ENCODE measurements at places on chromosomes 1 and 21.

GRCh38 chr1:7199077-7199779, 414.0 kb downstream of the CAMTA1 start:
- DNase-seq: peak; percentile 14

GRCh38 chr1:80523861-80524260, 1276.9 kb upstream of the ADGRL2 start:
- DNase-seq: no peak

DNA sequence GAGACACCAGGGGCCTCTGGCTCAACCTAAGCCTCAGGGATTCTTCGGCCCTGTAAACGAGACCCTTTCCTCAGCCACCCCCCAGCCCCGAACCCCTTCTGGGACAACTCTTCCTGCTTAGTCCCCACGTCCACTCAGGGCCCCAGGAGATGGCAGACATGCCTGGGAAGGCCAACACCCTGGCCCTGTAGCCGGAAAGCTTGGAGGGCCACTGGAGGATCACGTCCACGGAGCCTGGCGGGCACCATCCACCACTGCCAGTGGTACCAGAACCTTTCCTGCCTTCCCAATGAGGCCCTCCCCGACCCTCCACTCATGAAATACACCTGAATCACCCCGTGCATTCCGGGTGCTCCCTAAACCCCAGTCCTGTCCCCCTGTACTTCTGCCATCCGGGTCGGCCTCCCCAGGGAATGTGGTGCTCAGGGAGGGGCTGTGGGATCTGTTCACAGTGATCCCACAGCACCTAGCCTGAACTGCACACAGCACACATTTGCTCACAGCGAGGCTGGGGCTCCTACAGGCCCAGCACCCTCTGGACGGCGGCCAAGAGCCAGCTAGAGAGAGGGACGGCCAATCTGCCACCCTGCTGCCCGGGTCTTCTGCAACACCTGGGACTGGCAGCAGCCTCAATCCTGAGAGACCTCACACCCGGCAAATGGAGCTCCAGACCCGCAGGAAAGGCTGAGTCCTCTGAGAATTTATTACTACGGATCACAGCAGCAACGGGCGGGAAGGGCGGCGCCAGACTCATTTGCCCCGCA, 1.8 kb downstream of the AURKAIP1 start:
- no peak for DNase-seq

GRCh38 chr1:245859493-245860114, 647.5 kb downstream of the SMYD3 start:
- peak; percentile 86 for DNase-seq
